CD4-positive, alpha-beta T cell treated with Interleukin-15 for 4 hours (primary cell): ENCODE measurements at places on chromosomes 16 and 17.

- peak; percentile 39 for DNase-seq
These were observed 613 bp downstream of the ECI1 start for GRCh38 chr16:2250652-2251295.

GRCh38 chr17:48546924-48547807 lies 2.3 kb upstream of the HOXB2 start:
- DNase-seq, result peak; percentile 6

DNA sequence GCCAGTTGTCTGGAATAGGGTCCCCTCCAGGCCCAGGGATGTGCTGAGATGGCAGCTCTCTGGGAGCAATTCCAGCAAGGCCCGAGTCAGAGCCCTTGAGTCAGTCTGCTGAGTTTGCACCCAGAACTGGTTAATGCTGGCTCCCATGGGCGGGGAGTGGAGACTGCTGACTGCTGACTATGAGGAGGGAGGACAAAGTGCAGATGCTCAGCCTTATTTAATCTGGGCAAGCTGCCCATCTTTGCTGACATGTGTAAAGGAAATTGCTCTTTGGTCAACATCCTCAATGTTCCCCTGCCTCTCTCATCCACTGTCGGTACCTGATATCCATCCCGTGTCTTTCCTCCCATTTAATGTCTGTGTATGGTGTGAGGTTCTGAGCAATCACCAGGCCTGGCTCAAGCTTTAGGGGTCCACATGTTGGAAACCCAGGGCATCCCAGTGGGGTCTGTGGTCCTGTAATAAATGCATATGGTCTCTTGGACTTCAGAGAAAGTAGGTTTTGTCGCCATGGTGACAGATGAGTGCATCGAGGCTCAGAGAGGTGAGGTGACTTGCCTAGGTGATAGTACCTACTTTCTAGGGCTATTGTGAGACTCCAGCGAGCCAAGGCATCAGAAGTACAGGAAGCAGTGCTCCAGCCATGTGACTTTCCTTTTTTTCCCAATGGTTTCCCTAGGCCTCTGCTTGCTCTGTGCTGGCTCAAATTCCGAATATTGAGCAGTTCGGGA lies 20.0 kb upstream of the RNF135 start:
- no peak for DNase-seq

GRCh38 chr16:26491101-26491670 lies 575.5 kb upstream of the C16orf82 start:
- no peak for DNase-seq

GRCh38 chr16:3691761-3692160 lies 25.6 kb downstream of the TRAP1 start:
- no peak for DNase-seq

- DNase-seq, result no peak
These were observed 28.2 kb downstream of the TAC4 start for GRCh38 chr17:49819651-49820050.

DNA sequence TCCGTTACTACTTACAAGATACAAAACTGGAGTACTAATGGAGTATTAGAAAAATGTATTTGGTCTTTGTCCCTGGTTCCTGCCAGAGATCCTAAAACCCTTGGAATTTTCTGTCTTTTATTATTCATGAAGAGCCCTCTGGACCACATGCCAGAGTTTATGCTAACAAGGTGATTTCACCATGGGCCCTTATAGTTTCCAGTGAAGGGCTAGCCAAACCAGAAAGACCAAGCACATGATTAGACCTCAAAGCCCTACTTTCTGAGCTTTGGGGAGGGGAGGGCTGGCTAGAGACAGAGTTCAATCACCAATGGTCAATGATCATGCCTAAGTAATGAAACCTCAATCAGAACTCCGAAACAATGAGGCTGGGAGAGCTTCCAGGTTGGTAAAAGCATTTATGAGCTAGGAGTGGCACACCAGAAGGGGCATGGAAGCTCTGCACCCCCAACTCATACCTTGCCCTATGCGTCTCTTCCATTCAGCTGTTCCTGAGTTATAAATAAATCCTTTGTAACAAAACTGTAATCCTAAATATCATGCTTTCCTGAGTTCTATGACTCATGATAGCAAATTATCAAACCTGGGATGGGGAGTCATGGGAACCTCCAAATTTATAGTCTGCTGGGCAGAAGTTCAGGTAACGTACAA lies 10.4 kb downstream of the DCUN1D3 start:
- DNase-seq, result no peak

- DNase-seq, result no peak
These were observed 8.0 kb upstream of the MYL4 start for GRCh38 chr17:47201166-47201565.

DNA sequence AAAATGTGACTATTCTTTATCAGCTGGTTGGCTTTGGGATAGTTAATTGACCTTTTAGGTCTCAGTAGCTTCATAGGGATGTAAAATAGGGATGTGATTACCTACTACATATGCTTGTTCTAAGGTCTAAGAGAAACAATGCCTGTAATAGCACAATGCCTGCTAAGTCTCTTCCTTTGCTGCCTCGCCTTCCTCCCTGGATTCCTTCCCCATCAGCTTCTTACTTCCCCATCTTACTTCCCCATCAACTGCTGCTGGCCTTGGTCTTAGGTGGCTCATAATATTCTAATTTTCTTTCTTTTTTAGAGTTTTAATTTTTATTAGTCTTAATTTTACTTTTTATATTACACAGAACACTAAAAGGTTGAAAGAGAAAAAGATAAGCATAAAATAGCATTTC lies 59.2 kb upstream of the GOT2 start:
- no peak for DNase-seq

DNA sequence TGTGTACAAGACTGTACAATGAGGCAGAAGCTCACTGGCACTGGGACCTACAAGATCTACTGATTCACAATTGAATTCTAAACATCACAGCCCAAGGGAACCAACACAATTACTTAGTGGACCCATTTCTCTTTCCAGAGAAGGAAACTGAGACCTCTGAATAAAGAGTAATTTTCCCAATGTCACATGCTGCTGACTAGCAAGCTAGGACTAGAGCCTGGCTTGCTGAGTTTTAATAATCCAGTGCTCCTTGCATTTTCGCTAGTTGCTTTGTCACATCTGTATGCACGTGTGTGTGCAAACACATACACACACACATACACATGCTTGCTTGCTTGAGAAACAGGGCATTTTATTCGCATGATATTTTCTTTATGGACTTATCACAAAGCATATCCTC lies 3.9 kb upstream of the LPO start:
- no peak for DNase-seq

- DNase-seq, result no peak
These were observed 37.0 kb downstream of the USP22 start for GRCh38 chr17:21005803-21006202.

- DNase-seq, result no peak
These were observed 19.2 kb downstream of the CDH3 start for GRCh38 chr16:68664297-68664696.

- no peak for DNase-seq
These were observed 21.2 kb downstream of the LIG3 start for GRCh38 chr17:35001549-35001948.

GRCh38 chr16:87304951-87305350 lies 12.2 kb downstream of the C16orf95 start:
- no peak for DNase-seq

- DNase-seq, result no peak
These were observed 218.3 kb downstream of the SOX9 start for GRCh38 chr17:72338847-72339790.

GRCh38 chr17:49388290-49388640 lies 26.2 kb upstream of the ZNF652 start:
- DNase-seq, result peak; percentile 51

DNA sequence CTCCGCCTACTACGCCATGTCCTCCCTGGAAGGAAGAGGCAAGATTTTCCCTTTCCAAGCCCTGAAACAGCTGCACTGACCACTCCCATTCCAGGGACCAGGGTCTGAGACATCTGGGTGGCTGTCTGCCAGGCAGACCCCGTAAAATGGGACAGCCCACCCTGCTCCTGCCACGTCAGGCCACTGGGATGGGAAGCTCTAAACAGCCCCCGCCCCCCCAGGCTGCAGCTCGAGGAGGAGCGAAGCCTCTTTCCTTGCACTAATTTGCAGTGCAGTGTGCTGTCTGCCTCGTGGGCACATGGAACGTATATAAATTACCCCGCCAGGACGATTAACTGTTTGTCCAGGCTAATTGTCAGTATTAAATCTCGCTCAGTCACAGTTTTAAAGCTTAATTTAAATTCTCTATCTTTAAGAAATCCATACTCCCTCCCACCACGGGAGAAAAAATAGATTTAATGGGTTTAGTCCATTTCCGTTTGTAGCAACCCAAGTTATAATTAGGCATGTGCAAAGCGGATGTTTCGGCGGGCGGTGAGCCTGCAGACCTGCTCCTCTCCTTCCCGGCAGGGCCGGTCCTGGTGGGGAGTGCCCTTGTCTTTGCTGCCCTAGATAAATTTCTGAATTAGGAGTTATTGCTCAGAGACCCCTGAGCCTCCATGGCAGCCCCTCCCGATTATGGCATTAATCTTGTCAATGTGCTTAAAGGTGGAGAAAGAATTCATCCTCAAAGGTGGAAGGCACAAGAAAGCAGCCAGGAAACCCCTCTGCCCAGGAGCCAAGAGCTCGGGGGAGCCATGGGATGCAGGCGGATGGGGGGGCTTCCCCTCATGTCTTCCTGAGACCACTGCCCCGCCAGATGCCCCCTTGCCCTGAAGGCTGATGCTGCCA lies 268.0 kb upstream of the TNRC6C start:
- peak; percentile 9 for DNase-seq

DNA sequence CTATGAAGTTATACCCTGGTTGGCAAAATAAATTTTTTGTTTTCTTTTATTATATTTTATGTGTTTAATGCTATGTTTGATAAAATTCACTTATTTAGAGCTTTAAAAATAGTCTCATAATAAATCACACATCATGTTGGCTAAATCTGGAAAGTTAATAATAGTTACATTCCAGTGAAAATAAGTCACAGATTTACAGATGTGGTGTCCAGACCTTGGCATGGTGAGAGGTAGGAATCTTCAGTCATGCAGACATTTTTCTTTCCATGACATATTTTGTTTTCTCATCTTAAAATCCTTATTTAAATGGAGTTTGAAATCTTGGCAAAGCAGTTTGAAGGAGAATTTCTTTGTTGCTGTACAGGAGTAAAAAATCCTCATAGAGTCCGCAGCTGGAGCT lies 48.1 kb upstream of the GOSR1 start:
- DNase-seq, result no peak

DNA sequence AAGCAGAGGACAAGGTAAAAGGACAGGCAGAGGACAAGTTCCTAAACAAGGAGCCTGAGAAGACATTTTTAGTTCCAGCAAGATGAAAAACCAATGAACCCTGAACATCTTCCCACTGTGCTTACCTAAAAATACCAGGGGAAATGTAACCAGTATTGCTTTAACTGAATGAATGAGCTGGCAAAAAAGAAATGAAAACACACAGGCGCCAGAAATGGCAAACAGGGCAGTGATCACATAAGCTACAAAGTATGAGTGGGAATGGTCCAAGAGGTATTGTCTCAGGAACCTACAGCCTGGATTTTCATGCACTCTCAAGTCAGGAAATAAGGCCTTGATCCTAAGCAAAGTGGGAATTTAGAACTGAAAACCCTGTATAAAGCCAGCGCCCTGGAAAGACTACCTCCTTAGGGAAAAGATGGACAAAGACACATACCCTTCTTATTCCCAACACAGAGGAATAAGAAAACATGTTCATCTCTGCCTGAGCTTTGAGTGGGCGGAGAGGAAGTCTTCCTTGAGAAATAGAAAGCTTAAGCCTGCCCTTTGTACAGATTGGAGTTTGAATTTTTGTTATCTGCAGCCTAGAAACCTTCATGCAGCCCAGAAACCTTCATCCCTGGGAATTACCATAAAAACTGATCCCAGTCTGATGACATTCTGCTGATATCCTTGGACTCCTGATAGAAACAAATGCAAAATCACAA lies 2.1 kb downstream of the CMTM2 start:
- no peak for DNase-seq

DNA sequence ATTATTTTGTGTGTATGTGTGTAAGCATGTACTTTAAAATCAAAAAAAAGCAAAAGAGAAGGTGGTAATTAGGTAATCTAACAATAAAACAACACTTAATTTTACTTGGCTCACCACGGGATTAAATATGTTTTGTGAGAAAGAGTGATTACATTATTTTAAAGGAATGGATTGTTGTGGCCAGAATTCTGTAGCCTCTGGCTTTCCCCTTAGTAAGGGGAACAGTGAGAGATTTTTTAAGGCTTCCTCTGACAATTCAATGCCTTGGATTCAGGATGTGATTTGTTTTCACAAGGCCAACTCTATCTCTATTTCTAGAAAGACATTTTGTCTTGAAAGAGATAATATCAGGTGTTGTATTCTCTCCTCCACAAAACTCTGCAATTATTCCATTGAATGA lies 560.3 kb upstream of the CDH8 start:
- DNase-seq, result no peak

- DNase-seq, result no peak
These were observed 32.8 kb downstream of the CCL4 start for GRCh38 chr17:36136439-36136838.

DNA sequence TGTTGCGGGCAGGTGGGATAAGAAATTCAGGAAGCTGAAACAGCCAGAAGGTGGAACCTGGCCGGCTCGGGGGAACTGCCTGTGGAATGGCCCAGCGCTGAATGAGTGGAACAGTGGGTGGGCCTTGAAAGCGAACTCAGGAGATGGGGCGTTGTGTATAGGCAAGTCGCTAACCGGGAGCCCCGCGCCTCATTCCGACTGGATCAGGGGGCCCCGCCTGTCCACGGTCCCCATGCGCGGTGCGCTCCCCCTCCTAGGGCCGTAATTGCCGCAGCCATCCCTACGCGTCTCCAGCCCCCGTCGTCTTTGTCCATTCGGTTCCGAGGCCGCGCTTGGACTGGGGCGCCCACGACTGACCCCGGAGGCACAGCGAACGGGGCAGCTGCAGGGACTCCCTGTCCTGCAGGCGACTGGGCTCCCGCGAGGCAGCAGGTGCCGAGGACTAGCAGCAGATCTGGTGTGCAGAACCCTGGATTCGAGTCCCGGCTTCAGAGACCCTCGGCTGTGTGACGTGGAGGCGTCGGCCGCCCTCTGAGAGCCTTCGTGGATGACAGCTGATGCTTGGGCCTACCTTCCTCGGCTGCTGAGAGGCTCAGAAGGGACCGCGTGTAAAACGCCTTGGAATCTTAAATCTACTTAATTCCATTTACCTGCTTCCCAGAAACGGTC lies 10.9 kb upstream of the CA4 start:
- no peak for DNase-seq

- DNase-seq, result peak; percentile 23
These were observed 60.1 kb upstream of the MED9 start for GRCh38 chr17:17416400-17417360.

- no peak for DNase-seq
These were observed 26.2 kb downstream of the ANKRD40 start for GRCh38 chr17:50681263-50682200.

DNA sequence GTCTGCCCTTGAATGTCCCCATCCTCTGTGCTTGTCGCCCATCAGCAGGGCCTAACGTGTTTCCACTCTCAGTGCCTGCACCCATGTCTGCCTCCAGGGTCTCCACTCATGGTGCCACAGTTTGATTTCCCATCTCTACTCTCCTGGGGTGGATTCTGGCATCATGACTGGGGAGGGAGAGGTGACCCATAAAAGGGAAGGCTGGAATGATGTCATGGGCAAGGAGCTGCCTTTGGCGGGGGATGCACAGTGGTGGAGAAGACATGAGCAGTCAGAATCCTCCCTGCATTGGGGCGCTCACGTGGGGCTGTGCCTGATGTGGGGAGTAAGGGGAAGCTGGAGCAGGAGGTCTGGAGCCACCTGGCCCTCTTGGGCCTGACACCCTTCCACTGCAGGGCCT lies 100.9 kb downstream of the USP22 start:
- no peak for DNase-seq

- DNase-seq, result no peak
These were observed 221.5 kb downstream of the ZNF423 start for GRCh38 chr16:49634235-49635008.

GRCh38 chr17:16273929-16274339 lies 56.9 kb downstream of the PIGL start:
- DNase-seq, result no peak
